ENCODE measurements at places on chromosomes 2 and 18.

DNA sequence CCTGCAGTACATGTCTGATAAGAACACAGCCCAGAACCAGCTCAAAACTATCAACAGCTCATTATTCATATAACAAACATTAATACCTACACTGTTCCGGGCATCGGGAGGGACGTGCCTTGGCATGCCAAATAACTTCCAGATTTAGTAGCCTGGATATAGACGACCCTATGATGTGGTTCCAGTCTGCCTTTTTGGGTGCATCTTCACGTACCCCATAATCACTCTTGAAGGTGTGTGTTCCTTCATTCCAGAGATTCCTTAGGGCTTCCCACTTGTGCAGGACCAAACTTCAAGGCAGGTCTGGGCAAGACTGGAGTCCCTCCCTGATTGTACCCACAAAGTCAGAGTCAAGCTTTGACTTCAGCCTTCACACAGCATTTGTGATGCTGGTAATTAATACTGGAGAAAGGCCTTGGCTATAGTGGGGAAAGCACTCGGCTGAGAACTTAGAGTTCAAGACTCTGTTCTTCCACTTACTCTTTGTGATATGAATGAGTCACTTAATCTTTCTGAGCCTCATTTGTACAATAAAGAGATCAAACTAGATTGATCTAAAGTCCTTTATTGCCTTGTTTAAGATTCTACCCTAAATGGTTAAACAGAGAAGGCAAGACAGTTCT, 27.7 kb upstream of the SPATS2L start:
- DNase-seq, result no peak

DNA sequence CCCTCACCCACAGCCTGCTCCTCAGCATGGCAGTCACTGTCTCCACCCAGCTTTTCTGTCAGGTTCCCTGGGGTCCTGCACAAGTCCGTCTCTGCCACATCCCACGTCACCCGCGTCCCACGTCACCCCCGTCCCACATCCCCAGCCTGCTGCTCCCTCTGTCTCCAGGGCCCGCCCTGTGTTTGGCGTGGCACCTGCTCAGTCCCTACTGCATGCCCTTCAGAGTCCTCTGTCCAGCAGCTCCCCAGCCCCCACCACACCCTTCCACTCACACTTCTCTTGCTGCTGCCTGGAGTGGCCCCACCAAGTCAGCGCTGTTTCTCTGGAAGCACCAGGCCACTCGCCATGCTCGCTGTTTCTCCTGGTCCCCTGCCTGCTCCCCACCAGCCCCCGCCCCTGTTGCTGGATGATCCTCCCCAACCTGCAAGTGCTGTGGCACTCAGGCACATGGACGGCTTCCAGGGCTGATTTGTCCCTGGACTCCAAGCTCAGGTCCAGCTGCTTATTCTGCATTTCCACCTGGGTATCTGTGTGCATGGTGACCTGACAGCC, 18.8 kb downstream of the ATG4B start:
- no peak for DNase-seq

- no peak for DNase-seq
Observed at GRCh38 chr18:57780706-57781347, 22.3 kb downstream of the ATP8B1 start.

GRCh38 chr2:47046271-47046670, 108.8 kb downstream of the STPG4 start:
- DNase-seq, result no peak

GRCh38 chr2:128607440-128607839, 288.8 kb upstream of the HS6ST1 start:
- DNase-seq, result no peak

DNA sequence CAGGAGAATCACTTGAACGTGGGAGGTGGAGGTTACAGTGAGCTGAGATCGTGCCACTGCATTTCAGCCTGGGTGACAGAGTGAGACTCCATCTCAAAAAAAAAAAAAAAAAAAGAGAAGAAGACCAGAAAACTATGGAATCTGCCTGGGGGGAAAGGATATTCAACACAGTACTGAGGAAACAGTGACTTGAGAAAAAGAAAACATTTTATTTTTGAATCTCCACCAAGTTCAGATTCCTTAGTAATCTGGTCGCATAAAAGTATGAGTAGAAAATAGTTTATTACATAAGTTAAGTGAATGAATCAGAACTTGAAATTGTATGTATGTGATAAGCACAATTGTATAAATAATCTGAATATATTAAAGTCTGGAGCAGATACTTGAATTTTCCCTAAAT, 13.0 kb upstream of the HAT1 start:
- no peak for DNase-seq

- DNase-seq, result no peak
Observed at GRCh38 chr2:100588071-100588786, 25.4 kb downstream of the PDCL3 start.

GRCh38 chr2:23106242-23106785, 278.7 kb upstream of the KLHL29 start:
- no peak for DNase-seq

- DNase-seq, result no peak
Observed at GRCh38 chr2:60885683-60886082, 4.3 kb downstream of the REL start.

- no peak for DNase-seq
Observed at GRCh38 chr2:240398661-240399267, 36.7 kb upstream of the GPC1 start.

- no peak for DNase-seq
Observed at GRCh38 chr2:119808516-119809147, 48.9 kb downstream of the PTPN4 start.

- DNase-seq, result no peak
Observed at GRCh38 chr2:216478151-216478550, 20.5 kb upstream of the RPL37A start.

DNA sequence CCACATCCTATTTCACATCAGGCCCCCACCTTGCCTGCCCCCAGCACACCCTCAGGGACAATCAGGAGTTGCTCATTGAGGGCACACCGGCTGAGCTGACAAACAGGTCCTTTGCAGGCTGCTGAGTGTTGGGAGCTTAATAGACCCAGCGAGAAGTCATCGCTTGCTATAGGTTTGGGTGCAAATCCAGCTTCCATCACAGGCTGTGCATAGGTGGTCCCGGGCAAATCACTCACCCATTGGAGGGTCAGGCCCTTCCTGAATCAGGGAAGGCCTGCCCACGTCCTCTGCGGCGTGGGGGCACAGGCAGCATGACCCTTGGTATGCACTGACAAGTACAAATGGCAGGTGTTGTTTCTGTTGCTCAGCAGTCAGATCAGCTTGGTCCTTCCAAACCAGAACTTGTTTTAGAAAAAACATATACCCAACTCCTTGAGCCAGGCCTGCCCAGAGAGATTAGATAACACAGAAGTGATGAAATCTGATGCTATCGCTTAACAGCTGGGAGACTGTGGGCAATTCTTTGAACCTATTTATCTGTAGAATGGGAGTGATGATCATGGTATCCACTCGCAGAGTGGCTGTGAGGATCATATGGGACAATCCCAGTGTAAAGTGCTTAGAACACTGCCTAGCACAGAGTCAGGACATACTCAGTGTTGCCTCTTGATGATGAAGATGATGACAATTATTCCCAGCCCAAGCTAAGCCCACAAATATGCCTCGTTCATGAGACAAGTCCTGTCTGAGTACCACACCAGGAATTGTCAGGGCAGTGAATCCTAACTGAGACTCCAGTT, 34.9 kb downstream of the SMAD7 start:
- no peak for DNase-seq

GRCh38 chr18:22594155-22594690, 176.5 kb upstream of the CTAGE1 start:
- DNase-seq, result no peak

DNA sequence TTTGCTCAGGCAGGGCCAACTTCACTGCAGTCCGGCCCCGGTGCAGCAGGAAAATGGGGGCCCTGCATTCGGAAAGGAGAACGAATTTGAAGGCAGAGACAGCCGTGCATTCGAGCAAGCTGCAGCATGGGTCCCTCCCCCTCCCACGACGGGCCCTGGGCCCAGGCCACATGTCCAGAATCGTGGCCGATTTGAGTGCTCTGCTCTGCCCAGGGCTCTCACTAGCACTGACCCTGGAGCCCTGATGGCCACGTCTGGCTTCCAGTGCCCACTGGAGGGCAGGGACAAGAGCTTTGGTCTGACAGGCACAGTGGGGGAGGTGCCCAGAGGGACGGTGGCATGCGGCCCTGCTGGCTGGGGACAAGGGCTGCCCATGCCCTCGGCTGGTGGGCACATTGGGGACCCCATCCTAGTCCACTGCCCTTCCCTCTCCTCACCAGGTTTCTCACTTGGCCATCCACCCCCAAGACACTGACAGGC, 14.4 kb upstream of the KLHL30 start:
- DNase-seq, result no peak

DNA sequence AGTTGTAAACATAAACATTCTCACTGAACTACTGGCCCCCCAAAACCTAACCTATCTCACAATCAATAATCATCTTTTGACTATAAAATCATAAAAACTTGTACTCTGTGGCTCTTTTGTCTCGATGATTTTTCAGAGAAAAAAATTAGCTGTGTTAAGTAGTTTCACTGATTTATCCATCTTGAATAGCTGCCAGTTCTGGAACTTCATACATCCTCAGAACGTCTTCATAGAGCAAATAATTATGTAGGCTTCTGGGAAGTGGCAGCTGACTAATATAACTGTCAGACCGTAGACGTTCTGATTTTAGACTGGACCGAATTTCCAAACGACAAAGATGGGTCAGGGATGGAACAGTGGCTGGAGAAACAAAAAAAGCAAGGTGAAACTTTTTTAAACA, 97.3 kb upstream of the CHAC2 start:
- no peak for DNase-seq

GRCh38 chr2:181924336-181924735, 32.8 kb downstream of the ITPRID2 start:
- no peak for DNase-seq

- DNase-seq, result no peak
Observed at GRCh38 chr2:23487735-23488492, 102.9 kb downstream of the KLHL29 start.

- no peak for DNase-seq
Observed at GRCh38 chr2:75453384-75454240, 107.1 kb downstream of the EVA1A start.

DNA sequence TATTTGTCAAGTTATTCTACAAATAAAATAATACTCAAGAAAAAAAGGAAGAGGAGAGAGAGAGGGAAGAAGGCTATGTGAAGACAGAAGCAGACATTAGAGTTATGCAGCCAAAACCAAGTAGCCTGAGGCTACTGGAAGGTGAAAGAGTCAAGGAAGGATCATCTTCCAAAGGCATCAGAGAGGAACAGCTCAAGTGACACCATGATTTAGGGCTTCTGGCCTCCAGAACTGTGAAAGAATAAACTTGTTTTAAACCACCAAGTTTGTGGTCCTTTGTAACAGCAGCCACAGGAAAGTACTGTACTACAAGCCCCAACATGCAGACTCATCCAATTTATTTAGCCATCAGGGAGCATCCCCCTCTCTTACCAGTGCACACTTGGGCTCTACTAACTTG, 788.5 kb upstream of the LRRTM1 start:
- no peak for DNase-seq

DNA sequence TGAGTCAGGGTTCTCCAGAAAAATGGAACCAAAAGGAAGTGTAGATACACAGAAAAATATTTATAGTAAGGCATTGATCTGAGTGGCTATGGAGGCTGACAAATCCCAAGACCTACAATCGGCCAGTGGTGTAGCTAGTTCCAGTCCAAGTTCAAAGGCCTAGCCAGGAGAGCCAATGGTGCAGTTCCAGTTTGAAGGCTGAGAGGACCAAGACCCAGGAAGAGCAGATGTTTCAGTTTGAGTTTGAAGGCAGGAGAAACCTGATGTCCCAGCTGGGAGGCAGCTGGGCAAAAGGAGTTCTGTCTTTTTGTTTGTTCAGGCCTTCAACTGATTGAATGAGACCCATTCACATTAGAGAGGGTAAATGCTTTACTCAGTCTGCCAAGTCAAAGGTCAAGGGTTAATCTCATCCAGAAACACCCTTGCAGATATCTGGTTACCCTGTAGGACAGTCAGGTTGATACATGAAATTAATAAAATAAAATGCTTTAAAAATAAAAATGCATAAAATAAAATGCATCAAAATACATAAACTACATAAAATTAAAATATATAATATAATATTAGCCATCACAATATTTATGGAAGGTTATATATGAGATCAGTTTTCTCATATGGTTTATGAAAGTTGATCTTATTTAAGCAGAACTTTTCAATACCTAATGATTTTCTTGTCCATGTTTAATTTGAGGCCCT, 38.7 kb downstream of the KCNE4 start:
- no peak for DNase-seq

DNA sequence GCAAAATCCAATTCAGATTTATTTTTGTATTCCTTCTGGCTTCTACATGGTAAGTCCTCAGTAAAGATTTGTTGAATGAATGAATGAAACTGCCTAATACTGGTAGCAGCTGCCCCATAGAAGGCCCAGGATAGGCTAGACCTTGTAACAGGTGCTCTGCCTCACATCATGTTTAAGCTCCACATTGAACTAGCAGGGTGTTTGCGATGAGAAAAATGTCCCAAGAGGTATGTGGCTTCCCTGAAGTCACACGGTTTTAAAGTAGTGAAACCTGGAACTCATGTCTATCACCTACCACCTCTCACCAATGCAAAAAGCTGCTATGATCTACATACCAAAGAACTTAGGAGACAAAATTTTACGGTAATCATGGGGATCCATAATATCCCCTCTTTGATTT, 765 bp upstream of the LHCGR start:
- DNase-seq, result no peak

GRCh38 chr2:240165034-240165433, 24.6 kb upstream of the OTOS start:
- no peak for DNase-seq

DNA sequence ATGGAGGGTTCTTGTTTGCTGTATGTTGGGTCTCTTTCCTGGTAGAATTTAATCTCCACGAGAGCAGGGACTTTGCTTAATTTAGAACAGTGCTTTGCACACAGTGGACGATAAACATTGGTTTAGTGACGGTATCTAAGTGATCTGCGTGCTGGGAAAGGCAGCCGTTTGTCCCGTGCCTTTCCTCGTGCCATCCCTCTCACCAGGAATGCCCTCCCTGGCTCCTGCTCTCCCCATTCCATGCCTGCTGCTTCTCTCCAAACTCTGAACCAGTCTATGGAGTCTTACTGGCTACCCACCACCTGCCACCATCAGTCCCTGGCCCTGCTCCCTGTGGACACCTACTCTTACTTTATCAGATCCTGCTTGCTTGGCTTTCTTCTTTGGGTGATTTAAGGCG, 27.3 kb upstream of the TNP1 start:
- DNase-seq, result no peak

DNA sequence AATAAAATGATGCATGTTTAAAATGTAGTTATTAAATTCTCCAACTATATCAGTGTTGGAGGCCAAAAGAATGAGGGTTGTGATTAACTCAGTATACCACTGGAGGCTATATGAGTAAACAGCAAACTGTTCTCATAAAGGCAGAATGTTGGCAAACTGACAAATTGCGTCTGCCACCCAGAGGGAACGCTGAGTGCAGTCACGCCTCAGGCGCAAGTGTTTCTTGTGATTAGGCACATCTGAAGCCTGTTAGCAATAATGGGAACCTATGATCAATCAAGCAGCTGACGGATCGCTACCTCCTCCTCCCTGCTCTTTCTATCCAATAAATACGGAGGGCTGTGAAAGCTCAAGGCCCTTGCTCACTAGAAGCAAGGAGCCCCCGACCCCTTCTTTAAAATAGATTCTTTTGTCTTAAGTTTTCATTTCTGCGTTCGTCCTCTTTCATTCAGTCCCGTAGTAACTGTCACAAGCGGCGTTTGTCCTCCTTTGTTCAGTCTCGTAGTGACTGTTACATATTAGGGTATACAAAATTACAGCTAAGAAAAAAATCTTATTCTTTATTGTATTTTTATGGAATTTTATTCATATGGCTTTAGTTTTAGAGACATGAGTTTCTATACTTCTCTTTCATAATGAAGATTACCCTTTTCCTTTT, 16.3 kb upstream of the RMND5A start:
- no peak for DNase-seq
